ENCODE measurements at places on chromosomes 12 and 14.

- no peak for DNase-seq
Observed at GRCh38 chr12:87280356-87280755, 748.8 kb downstream of the C12orf50 start.

GRCh38 chr14:104776961-104777807 lies 18.4 kb downstream of the AKT1 start:
- DNase-seq, result no peak

DNA sequence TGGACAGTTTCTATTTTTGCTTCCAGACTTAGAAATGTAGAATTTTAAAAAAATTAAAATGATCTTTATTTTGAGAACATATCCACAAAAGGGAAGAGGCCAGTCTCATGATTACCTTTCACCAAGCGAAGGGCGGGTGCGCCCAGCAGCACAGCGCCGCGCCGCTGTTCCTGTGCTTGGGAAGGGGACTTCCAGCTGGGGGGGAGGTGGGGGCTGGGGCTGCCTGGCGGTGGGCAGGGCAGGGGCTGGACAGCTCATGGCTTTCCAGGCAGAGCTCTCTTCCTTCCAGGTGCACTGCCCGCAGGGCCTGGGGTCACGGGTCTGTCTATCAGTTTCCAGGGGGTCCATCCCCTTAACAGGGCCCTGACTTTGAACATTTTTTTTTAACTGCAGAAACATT lies 199.9 kb downstream of the TTC7B start:
- no peak for DNase-seq

GRCh38 chr14:89419973-89420482 lies 3.0 kb upstream of the FOXN3 start:
- no peak for DNase-seq

- no peak for DNase-seq
Observed at GRCh38 chr12:121705514-121705913, 7.0 kb upstream of the TMEM120B start.

Data from activated T-cell treated with anti-CD3 and anti-CD28 coated beads, Interleukin-2, amount 50 U/mL, for 48 hours (primary cell).